ENCODE measurements at places on chromosomes 5 and 9.

DNA sequence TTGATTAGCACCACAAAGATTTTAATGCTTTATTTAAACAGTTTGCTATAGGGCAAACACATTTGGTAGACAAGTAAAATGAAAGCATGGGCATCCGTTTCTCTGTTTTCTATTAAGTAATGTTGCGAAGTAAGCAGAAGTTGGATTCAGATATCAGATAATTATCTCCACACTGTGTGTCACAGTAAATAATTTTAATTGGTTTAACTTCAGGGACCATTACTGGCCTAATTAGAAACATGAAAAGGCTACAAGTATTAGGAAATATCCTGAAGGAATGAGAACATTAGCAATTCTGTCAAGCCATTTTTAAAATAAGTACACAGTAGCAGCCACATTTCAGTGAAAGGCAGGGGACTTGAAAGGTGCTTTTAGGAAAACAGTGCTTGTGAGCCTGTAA is 975.4 kb downstream of the NR2F1-AS1 start:
- no peak for DNase-seq

DNA sequence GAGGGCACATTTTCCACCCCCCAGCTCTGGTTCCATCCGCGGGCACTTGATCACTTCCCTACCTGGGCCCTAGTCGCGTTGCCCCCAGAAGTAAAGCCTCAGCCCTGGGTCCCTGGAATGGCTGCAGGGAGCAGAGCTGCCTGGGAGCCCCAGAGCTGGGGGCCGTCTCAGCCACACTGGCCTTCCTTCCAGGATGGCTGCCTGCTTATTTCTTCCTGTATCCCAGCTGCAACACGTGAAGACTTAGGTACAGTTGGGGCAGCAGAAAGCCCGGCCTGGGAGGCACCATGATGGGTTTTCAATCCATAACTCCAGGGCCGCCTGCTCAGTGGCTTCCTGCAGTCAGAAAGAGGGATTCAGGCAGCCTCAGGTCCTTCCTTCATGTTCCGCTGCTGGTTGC is 232.3 kb downstream of the IRX2 start:
- no peak for DNase-seq

DNA sequence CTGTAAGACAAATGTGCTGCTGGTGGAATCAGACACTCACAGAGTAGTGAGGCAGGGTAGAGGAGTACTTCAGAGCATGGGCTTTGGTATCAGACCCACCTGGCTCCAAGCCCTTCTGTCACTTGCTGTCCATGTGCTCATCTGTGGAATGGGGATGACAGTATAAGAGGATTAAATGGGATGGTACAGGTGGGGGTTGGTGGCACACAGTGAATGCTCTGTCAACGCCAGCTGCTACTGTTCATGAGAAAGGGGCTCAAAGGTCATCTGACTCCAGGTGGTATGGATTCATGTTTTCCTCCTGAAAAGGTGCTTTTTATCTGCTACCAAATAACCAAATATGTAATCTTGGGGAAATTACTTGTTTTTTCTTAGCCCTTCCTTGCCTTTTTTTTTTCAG is 23.0 kb upstream of the PPARGC1B start:
- no peak for DNase-seq

GRCh38 chr5:171952021-171952420 is 54.4 kb downstream of the FBXW11 start:
- DNase-seq: no peak

DNA sequence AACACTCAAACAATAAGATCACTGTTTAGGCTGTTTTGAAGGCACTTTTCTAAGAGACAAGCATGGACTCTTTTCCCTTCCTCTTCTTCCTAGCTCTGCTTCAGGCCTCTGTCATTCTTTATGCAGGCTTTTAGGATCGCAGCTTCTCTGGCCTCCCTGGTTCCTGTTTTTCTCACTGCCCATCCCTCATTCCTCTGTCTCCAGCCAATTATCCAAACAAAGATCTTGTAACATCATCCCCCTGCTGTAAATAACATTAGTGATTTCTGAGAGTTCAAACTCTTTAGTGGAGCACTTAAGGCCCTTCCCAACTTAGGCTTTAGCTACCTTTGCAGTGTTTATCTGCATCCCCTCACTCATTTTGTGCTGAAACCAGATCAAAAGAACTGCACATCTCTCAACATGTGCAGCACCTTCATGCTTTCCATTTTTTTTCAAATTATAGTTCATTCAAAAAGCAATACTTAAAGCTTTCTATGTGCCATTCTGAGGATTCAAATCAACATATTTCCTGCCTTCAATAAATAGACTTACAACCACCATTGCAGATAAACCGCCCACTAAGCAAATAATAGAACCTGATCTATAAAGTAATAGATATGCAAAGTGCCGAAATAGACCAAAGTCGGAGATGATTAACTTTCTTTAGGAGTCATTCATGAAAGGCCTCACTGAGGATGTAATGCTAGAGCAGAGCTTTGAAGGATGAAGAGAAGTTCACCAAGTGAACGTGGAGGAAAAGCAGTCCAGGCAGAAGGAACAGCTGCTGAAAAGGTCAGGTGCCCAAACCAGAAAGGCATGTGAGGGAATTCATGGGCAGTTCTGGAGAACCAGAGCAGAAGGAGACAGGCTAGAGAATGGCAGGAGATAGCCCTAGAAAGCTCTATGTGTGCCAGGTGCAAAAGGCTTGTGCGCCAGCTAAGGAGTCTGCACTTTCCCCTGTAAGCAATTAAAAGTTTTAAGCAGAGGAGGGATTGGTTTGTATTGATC is 95.8 kb upstream of the ZNF366 start:
- no peak for DNase-seq

- DNase-seq: no peak
Observed at GRCh38 chr9:107740088-107740980, 250.8 kb upstream of the KLF4 start.

- no peak for DNase-seq
Observed at GRCh38 chr5:103452089-103452488, 110.5 kb downstream of the NUDT12 start.

DNA sequence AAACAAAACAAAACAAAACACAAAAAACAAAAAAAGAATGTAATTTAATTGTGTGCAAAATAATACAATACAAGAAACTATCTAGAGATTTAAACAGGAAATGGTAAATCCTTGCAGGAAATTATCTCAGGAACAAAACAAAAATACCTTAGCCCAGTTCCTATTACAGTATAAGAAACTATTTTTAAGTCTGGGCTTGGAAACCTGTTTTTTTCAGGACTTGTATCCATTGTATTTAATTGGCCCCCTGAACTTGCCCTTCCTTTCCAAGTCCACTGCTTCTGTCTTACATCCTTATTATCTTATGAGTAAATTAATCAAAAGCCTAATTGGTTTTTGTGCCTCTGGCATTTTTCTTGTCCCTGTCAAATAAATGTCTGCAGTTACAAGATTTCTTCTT is 48.5 kb downstream of the ST8SIA4 start:
- DNase-seq: no peak

DNA sequence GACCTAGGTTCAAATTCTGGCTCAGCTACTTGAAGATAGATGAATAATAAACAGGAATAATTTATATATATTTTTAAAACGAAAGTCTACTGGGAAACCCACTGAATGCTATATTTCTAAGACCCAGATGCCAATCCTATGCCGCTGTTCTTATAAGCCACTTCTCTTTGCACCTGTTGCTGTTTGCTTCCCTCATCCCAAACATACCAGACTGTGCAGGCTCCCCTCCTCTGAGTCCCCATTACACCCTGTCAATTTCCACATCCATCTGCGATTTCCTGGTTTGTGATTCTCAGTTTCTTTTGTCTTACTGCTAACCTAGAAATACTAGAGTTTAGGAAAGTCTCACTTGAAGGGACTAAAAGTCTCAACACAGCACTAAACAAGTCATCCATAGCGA is 92.8 kb upstream of the CAST start:
- no peak for DNase-seq

- no peak for DNase-seq
Observed at GRCh38 chr9:22237497-22238363, 208.9 kb upstream of the DMRTA1 start.

DNA sequence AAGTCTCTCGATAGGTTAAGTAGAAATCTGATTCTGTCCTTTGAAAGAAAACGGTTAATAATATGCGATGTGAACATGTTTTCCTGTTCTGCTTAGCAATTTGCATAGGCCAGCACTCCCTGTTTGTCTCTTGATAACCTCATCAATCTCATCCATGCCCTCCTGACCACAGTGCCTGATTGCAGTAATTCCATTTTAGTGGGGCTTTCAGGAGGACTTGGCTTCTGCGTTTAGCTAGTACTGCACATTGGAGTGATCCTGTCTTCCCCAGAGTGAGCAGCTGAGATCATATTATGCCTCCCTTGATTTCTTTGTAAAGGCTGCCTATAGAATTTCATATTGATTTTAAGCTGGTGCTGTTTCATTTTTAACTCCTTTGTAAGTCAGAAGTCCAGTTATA is 335.9 kb upstream of the ISL1 start:
- no peak for DNase-seq

DNA sequence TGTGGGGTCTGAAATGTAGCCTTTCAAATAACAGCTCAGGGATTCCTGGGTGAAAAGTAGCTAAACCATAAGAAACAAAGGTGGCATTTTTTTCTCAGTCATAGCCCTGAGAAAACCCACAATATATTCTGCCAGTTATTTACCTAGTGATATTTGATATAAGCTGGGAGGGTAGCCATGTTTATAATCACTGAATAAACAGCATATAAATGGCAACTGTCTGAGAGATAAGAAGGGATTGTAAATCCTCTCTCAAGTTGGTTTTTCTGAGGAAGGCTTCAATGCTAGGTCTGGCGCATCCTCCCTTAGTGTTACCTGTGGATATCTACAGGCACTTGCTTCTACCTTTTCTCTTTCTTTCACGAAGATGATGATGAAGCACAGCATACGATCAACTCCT is 1080.5 kb upstream of the DMAC1 start:
- DNase-seq: no peak

GRCh38 chr9:133700819-133701320 is 37.3 kb downstream of the SARDH start:
- DNase-seq: no peak

- DNase-seq: no peak
Observed at GRCh38 chr5:35717718-35718117, 100.1 kb downstream of the SPEF2 start.

- DNase-seq: no peak
Observed at GRCh38 chr9:131177898-131178297, 52.5 kb downstream of the NUP214 start.

GRCh38 chr5:143741421-143741820 is 70.5 kb upstream of the HMHB1 start:
- no peak for DNase-seq

DNA sequence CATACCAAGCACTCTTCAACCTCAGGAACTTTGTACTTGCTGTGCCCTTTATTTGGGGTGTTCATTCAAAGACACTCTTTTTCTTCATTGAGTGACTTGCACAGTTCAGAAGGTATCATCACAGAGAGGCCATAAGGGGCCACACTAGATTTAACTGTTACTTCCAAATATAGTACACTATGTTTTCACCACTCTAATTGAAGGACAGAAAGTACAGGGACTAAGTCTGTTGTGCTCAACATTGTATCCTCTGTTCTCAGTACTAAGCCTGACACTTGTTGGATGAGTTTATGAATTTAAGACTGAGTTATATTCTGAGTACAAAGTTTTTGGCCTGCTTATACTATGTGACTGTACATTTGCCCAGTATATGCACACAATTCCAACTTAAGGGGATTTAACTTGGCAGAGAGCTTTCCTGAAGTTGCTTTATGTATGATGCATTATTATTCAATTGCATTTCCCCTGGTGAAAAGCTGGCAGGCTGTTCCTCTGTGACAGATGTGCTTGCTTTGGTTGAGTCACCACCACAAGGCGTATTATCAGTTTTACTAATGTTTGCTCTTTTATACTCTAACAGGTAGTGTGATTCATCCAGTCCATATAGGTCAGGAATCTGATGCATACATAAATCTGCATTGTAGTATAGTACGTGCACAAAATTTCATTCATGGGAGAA is 714.8 kb downstream of the TLR4 start:
- no peak for DNase-seq

DNA sequence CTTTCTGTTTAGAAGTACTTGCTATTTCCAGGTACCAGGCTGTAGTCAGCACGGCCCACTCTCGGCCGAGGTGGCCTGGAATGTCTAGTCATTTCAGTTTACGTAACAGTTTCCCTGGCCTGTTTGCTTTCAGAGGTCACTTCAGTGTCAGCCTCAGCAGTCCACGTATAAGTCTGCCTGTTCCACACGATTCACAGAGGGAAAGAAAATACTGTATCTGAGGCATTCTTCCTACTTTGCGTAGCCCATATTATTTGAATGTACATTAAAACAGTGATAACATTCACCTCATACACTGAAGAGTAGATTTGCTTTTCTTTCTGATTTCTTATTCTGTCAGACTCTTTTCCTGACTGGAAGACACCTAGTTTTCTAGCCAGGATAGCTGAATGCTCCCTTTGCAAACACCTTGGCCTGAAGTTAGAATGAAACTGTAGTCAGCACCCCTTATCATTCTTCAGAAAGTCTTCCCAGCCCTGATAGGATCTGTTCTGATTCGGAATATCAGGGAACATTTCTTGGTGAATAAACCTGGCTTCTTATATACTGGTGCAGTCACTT is 140.9 kb downstream of the AOPEP start:
- DNase-seq: no peak

DNA sequence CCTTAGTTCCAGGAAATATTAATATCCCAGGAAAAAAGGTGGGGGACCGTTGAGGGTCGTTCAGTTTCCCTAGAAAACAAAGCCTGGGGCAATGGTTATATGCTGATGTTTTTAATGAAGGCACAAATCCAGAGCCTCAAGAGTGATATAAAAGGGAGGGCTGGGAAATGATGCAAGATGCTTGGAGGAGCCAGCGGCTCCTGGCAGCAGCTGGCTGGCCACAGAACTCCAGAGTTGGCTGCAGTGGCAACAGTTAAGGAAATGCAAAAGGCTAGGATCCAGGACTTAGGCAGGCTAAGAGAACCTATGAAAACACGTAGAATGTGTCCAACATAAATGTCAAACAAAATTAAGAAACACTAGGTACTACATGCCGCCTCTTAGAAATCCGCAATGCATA is 31.0 kb upstream of the B4GALT1 start:
- DNase-seq: no peak

DNA sequence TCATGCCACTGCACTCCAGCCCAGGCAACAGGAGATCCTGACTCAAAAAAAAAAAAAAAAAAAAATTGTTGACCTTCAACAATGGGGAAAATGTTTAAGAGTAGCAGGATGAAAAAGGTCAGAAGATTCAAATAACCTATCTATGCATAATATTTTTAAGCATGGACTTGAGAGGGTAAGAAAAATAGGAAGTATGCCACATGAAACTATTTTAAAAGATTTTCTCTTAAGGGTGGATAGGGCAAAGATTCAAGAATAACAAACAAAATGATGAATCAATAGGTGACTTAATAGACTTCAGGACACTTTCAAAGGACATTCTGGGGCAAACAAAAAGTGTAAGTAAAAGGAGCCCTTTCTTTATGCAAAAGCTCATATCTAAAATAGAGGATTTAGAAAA is 3.2 kb downstream of the TEX48 start:
- DNase-seq: no peak

- DNase-seq: no peak
Observed at GRCh38 chr5:172841-173251, 18.4 kb upstream of the LRRC14B start.

GRCh38 chr9:107226421-107226820 is 56.7 kb upstream of the RAD23B start:
- DNase-seq: no peak

Measured in activated T-helper 2 cell treated with anti-CD3 and anti-CD28 coated beads, Interferon-gamma antibody, Interleukin-2, Interleukin-4, amounts not matched to agents 10 μg/mL and 5 μg/mL and 100 μg/mL, durations not matched to agents 14 hours and 24 hours and 36 hours (primary cell).